ENCODE measurements at places on chromosomes 1 and 21. TPM values are rescaled to one million over a fixed set of nuclear protein-coding genes. Genes with fewer than 3 reads are reported as not detected.

DNA sequence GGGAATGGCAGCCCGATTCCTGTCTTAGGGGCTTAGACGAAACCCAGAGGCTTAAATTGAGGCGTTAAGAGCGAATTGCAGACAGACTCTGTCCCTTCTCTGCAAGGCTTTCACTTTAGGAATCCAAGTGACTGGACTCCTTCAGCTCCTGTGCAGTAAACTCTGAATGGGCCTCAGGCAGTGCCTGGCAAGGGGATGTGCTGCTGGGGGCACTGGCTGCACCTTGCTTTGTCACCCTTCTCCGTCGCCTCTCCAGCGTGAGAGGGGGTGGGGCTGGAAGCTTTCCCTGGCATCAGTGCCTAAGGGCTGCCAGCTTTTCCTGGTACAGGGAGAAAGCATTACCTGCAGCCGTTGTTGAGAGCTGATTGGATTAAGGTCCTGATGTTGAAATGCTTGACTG, 39.9 kb upstream of the NFASC start:
- DNase-seq = no peak

DNA sequence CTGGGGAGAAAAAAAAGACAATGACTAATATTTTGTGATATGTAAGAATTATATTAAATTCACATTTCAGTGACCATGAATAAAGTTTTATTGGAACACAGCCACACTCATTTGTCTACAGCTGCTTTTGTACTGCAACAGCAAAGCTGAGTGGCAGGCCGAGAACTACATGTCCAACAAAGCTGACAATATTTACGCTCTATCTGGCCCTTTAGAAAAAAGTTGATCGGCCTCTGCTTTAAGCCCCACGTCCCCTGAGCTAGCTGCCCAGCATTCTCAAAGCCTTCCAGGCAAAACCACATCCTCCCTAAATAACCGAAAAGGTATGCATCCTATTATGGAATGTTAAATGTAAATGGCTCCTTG, 8.6 kb downstream of the SLC2A1 start:
- no peak for DNase-seq

The FCGR3B gene
- total RNA-seq = 4.8 TPM

GRCh38 chr1:14815175-14815877, 216.8 kb downstream of the KAZN start:
- DNase-seq = no peak

The TMPRSS2 gene
- not detected for total RNA-seq

- DNase-seq = no peak
Observed at GRCh38 chr1:42449256-42449655, 6.6 kb downstream of the ZMYND12 start.

The FMO3 gene
- total RNA-seq = 1.3 TPM

The LCE3E gene
- not detected for total RNA-seq

The GATAD2B gene
- 35.3 TPM for total RNA-seq

DNA sequence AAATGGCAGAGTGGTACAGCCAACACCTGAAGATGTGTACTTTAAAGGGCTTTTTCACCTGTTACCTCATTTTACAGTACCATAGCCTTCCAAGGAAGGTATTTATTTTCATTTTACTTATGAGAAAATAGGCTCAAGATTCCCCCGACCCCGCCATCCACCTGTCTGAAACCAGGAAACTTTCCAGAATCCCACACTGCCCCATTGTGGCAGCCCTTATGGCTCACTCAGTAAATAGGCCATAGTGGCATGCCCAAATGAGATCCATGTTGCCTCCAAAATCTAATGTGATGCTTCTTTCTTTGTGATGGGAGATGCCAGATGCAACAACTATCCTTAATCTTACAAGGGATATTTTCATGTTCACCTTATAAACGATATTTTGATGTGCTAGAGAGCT, 97.8 kb downstream of the EBNA1BP2 start:
- DNase-seq = no peak

DNA sequence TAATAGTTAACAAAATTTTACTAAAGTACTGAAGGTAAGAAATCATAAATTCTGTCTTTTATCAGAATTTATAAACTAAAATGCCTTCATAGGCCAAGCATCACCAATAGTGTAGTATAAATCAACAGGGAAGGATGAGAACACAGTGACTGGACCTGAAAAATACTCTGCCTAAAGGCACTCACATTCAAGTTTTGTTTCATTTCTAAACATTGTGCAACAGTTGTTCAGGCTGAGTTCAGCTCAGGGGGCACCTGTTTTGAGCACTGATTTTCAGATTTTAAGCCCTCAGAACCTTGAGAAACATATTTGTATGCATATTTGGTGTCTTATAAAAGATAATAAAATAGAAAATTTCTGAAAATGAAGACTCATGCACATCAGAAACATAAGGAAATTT, 12.4 kb downstream of the ACBD6 start:
- no peak for DNase-seq

The ATP1A4 gene
- not detected for total RNA-seq

DNA sequence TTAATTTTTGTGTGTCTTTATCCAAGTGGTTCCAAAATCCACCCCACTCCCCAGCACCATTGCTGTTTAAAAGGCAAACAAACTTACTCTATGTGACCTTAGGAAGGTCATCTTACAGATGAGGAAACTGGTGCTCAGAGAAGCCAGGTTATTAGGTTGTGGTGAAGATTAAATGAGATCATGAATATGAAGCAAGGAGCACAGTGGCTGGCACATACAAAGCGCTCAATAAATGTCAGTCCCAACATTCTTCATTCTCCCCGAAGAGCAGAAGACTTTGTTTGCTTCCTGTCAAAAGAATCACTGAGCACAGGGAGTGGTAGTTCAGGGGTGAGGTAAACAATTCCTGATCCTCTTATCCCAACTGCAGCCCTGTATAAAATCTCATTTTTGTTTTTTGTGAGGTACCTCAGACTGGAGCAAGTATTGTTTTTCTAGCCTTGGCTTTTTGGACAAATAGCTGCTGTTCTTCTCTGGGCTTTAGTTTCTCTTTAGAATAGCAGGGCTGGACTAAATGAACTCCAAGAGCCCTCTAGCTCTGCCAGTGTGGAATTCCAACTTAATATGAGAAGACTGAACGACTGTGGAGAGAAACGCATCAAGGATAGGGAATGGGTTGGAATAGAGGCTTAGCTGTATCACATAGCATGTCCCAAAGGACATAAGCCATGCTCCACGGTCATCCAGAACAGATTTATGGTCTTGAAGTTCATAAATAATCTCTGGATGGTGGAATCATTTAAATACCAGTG, 455.3 kb upstream of the USP24 start:
- no peak for DNase-seq

- no peak for DNase-seq
Observed at GRCh38 chr1:25871086-25871703, 4.3 kb downstream of the PAQR7 start.

The APP gene
- total RNA-seq = 321 TPM

The SLC26A9 gene
- total RNA-seq = 25.4 TPM

The GPR37L1 gene
- total RNA-seq = 0.08 TPM

The LRRN2 gene
- 1.5 TPM for total RNA-seq

GRCh38 chr1:39332291-39332690, 127.8 kb downstream of the MACF1 start:
- no peak for DNase-seq

GRCh38 chr1:159927211-159927848, 2.0 kb upstream of the TAGLN2 start:
- DNase-seq = no peak

GRCh38 chr21:14119038-14119437, 91.7 kb downstream of the LIPI start:
- DNase-seq = no peak

DNA sequence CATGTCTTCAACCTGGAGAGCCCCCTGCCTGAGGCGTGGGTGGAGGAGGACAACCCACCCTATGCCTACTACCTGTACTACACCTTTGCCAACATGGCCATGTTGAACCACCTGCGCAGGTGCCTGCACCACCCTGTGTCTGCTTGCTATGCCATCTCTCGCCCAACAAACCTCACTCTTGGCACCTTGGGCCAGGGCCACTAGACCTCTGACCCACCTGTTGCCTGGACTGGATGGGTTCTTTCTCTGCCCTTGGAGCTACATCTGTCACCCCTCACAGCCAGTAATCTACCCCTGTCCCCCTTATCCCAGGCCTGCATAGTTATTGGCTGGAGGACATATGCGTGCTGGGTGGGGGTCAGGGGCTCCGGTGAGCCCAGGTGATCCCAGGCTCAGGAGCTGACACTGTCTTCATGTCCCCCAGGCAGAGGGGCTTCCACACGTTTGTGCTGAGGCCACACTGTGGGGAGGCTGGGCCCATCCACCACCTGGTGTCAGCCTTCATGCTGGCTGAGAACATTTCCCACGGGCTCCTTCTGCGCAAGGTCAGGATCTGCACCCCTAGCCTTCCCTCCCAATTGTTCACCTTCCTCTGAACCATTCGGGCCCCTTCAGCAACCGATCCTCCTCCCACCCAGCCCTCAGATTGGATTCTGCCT, 9.9 kb downstream of the AMPD2 start:
- DNase-seq = no peak

GRCh38 chr21:31667639-31668038, 8.1 kb downstream of the SOD1 start:
- no peak for DNase-seq

The IL12RB2 gene
- 0.41 TPM for total RNA-seq

The COL9A2 gene
- total RNA-seq = 0.24 TPM

GRCh38 chr1:202011994-202012393, 1.6 kb downstream of the ELF3 start:
- DNase-seq = no peak

Data from Right ventricle myocardium inferior (tissue), 1 donor.